ENCODE measurements at places on chromosomes 5 and 9.

DNA sequence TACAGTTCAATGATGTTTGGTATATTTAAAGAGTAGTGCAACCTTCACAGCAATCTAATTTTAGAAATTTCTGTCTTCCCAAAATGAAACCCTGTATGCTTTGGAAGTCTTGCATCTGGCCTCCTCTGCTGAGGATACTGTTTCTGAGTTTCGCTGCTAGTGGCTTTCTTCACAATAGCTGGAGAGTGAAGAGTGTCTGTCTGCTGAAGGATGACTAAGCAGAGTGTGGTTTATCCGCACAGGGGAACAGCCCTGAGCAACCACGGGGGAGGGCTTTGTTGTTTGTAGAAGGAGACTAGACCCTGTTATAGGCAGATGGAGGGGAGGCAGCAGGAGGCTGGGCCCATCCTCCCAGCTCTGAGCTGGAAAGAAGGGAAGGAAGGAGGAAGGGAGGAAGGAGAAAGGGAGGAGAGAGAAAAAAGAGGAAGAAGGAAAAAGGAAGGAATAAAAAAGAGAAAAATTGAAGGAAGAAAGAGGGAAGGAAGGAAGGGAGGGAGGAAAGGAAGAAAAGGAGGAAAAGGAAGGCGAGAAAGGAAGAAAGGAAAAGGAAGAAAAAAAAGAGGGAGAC is 10.5 kb upstream of the IRX2 start:
- DNase-seq: no peak

DNA sequence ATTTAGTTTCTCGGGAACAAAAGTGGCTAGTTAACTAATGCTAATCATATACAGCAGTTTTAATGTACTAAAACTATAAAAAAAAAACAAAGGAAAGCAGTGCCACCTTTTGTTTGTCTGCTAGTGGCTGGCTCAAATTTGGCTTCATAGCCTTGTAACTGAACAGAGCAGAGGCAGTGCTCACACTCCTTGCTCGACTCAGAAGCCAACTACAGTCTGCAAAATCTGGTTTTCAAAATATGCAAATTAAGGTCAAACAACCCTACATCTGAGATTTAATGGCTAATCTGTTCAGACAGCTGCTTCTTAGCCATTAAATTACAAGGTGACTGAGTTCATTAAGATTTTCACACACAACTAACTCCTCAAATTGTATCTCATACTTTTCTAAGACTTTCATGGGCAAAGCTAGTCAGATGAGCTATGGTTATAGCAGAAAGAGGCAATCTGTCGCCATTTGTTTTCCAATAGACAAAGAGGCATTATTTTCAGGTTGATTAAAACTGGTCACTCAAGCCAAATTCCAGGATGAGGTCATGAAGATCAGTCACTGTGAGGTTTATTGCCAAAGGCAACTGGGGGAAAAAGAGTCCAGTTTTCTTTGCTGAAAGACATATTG is 56.8 kb upstream of the EPB41L4A start:
- DNase-seq: no peak

GRCh38 chr5:179237770-179238627 is 107.3 kb downstream of the ADAMTS2 start:
- peak; percentile 2 for DNase-seq

DNA sequence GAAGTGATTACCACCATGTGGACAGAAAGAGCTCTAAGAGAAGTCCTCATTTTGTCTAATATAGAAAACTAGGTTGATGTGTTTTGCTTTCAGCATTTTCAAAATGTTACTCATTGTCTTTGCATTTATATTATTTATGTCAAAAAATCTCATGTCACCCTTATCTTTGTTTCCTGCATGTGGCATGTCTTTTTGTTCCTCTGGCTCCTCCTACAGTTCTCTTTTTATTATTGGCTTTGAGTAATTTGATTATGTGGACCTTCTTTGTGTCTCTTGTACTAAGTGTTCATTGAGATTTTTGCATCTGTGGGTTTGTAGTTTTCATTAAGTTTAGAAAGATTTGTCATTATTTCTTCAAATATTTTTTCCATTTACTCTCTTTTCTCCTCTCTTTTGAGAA is 58.8 kb downstream of the GNG10 start:
- DNase-seq: peak; percentile 2

GRCh38 chr5:93395971-93396379 is 185.0 kb downstream of the NR2F1-AS1 start:
- no peak for DNase-seq

DNA sequence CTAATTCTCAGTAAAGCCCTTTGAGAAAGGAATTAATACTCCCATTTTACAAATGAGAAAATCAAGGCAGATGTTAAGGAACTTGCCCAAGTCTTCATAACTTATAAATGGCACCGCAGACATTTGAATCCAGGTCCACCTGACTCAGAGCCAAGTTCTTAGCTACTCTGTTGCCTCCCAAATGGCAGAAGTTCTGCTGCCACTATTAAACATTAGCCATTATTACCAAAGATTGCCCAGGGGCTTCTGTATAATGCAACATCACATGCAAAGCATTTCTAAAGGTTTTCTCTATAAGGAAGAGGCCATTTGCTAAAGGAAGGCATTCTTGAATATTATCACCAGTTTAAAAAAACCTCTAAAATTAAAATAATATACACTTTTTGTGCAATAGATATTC is 28.3 kb downstream of the TPD52L3 start:
- DNase-seq: no peak

DNA sequence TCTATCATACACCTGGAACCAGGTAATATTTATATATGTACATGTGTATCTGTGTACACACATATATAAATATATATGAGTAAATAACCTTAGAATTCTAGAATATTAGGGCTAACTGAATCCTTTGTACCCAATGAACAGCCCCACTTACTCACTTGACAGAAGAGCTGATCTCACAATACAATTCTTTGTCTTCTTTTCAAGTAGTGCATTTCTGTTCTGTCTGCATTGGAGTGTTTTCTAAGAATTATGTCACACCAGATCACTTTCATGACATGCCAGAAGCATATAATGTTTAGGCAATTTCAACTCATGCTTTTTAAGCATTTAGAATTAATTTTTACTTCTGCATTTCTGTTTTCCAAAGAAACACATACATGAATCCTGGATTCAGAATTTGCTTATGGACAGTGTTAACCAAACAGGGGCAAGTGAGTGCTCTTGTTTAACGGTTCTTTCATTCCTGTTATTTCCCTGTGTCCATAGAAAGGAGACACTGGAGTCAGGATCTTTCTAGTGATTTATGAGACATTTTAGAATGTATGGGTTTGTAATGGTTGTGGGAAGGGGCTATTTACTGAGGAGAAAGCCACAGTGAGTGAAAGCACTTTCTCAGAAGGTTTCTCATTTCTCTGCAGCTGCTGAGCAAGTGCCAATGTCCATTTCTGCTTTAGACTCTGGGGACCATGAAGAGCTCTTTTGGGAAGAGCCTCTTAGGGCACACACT is 123.2 kb downstream of the RMI1 start:
- no peak for DNase-seq

All from CD4-positive, alpha-beta T cell treated with Interleukin-4 for 1 hour (primary cell).